ENCODE measurements at places on chromosomes 11 and 22.

- DNase-seq = no peak
Measured at GRCh38 chr22:47180796-47181195, 418.3 kb downstream of the TBC1D22A start.

GRCh38 chr11:87451395-87451794 is 413.7 kb downstream of the TMEM135 start:
- DNase-seq = no peak

GRCh38 chr11:64262271-64263002 is 11.1 kb downstream of the PLCB3 start:
- DNase-seq = no peak

- DNase-seq = no peak
Measured at GRCh38 chr11:14656536-14657457, 13.2 kb downstream of the PDE3B start.

GRCh38 chr22:48654492-48654891 is 1173.2 kb downstream of the BRD1 start:
- DNase-seq = no peak

DNA sequence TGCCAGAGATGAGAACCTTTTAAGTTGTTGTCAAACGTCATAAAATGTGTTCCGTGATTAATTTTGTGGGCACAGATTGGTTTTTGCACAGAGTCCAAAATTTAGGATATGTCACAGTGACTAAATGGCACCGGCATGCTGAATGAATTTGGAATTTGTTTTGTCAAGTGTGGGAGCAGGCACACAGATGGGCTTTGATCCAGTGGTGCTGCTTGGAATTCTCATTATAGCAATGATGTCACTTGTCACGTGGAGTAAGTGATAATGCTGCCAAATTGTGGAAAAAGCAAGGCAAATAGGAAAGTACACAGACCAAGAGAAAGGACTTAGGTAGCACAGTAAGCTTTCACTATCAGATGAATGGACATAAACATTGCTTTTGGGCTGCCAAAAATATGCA is 8.0 kb upstream of the LIN7C start:
- DNase-seq = no peak

DNA sequence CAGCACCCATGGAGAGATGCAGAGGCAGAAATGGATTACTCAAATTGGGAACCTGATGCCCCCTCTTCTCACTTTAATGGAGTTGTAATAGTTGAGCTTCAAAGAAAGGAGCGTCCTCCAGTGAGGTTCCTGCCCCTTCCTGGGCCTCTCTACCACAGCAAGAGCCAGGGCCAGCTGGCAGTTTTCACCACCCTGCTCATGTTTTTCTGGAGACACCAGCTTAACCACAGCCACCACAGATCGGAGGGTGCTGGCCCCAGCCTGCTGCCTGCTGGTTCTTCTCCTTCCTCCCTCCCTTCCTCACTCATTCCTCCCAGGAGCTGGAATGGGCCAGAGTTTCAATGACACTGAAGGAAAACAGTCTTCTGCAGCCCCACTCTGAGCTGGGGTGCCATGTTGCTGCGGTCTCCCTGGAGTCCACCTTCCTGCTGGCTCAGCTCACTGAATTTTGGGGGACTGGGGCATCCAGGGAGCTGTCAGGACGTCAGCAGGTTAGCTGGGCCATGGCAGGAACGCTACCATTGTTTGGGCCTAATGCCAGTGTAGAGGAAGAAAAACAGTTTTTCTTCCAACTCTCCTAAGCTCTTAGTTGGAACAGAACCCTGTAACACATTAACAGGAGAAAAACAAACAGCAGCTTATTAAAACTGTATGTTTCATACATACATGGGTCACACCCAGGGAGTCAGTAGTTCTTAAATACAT is 57.7 kb downstream of the TRAF6 start:
- DNase-seq = no peak

DNA sequence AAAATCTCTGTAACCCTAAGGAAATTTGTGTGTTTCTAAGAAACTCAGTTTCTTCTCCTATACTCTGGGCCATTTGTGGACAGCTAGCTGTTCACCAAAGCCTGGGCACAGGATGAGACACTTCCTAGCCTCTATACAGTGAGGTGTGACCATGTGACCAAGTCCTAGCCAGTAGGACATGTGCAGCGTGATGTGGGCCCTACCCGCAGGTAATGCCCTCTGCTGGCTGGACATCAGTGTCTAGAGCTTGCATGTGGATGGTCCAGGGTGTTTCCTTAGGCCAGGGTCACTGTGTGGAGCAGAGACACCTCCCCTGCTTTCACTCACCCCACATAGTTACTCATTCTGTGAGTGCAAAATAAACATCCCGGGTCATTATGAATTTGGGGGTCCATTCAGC is 100.5 kb downstream of the LARGE1 start:
- no peak for DNase-seq

DNA sequence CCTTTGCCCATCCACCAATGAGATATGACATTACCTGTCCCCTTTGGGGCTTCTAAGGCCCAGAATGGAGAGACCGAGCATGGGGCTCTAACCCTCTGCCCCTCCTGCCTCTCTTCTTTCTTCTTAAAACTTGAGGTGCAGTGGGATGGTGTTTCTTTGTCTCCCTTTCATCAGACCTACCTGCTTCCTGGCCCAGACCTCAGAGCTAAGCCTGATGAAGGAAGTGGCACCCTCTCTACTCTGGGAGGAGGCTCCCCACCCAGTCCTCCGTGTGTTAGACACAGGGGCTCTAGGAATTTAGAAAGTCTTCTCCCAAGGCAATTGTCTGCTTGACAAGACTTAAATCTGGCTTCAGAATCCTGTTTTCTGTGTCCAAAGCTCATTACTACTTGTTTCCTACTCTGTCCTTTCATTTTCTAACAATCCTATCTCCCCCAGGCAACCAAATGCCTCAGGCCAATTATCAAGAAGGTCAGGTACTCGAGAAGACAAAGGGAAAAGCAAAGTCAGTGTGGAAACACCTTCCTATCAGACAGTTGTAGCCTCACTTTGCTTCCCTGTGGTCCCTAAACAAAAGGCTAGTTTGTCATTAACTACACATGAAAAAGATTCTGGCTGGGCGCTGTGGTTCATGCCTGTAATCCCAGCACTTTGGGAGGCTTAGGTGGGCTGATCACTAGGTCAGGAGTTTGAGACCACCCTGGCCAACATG is 20.3 kb upstream of the PARVA start:
- no peak for DNase-seq

DNA sequence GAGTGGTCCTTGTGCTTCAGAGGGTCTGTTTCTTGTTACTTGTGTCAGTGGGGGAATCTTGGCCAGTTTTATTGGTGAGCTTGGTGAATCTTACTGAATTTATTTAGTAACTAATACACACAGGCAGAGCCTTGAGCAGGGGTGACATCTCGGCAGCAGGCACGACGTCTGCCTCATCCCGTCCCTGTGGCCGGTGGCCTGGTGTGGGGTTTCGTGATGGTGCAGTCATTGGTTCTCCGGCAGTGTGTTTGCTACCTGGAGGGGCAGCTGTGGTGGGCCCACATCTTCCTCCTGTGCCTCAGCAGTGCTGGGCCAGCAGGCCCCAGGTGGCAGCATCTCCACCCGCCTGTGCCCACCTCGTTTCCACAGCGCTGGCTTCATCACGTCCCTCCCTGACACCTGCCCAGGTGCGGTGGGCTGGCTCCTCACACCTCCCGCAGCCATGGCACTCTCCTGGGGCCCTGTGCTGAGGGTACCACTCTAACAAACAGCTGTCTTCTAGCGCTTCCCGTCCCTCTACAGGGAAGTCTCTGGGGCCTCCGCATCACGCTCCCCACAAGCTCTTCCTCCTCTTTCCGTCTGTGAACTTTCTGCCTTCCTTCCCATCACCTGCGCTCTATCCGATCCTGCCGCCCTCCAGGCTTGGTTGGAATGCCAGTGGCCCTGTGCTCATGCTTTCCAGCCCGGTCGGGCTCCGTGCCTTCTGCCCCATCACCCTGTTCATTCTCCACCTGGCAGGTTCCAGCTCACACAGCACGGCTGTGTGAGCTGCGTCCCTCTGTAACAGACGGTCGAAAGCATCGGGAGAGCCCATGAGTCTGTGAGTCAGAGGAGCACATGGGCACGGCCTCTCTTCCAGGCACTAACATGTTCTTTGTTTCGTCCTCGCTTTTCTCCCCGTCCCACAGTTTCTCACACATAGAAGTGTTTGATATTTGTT is 203.4 kb downstream of the TBC1D22A start:
- no peak for DNase-seq

DNA sequence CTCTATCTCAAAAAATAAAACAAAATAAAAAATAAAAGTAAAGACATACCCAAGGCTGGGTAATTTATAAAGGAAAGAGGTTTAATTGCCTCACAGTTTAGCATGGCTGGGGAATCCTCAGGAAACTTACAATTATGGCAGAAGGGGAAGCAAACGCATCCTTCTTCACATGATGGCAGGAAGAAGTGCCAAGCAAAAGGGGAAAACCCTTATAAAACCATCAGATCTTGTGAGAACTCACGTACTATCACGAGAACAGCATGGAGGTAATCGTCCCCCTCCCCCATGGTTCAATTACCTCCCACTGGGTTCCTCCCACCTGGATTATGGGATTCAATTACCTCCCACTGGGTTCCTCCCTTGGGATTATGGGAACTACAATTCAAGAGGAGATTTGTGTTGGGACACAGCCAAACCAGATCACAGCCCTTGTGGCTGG is 8.3 kb upstream of the SSTR3 start:
- DNase-seq = no peak

- no peak for DNase-seq
Measured at GRCh38 chr22:11627798-11628650, 3900.0 kb upstream of the OR11H1 start.

DNA sequence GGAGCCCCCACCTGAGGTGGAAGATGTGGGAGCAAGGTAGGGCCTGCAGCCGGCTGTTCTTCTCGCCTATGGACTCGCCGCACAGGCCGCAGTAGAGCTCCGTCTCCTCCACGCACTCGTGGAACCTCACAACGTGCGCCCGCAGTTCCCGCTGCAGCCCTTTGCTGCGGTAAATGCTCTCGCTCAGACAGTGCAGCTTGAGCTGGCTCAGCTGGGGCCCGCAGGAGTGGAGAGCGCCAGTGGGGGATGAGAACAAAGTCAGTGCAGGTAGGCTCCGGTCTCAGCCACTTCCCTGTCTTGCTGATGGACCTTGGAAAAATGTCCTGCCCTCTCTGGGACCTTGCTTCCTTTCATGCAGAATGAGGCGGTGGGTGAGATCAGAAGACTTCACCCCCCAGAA is 10.2 kb downstream of the RAPSN start:
- DNase-seq = no peak

GRCh38 chr11:830295-831117 is 2.2 kb upstream of the CD151 start:
- DNase-seq = no peak

DNA sequence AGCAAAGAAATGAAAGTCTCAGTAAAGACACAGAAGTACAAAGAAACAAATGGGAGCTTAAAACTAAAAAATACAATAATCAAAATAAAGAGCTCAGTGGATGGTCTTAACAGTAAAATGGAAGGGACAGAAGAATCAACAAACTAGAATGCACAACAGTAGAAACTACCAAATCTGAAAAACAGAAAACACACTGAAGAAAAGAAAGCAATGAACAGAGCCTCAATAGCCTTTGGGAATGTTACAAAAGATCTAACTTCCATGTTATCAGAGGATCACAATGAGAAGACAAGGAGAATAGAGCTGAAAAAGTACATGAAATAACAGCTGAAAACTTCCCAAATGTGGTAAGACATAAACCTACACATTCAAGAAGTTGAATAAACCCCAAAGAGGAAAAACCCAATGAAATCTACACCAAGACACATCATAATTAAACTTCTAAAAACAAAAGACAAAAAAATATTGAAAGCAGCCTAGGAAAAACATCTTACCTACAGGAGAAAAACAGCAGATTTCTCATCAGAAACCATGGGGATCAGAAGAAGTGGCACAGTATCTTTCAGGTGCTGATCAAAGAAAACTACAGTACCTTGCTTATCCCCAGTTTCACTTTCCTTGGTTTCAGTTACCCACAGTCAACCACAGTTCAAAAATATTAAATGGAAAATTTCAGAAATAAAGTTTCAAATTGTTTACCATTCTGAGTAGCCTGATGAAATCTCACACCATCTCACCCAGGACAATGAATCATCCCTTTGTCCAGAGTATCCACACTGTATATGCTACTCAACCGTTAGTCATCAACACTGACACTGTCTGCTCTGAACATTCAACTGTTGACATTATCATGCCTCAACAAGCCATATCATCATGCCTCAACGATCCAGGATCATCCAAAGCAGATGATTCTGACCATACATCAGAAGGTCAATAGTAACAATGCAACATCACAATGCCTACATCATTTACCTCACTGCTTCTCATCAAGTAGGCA is 22.2 kb downstream of the RRAS2 start:
- DNase-seq = no peak

DNA sequence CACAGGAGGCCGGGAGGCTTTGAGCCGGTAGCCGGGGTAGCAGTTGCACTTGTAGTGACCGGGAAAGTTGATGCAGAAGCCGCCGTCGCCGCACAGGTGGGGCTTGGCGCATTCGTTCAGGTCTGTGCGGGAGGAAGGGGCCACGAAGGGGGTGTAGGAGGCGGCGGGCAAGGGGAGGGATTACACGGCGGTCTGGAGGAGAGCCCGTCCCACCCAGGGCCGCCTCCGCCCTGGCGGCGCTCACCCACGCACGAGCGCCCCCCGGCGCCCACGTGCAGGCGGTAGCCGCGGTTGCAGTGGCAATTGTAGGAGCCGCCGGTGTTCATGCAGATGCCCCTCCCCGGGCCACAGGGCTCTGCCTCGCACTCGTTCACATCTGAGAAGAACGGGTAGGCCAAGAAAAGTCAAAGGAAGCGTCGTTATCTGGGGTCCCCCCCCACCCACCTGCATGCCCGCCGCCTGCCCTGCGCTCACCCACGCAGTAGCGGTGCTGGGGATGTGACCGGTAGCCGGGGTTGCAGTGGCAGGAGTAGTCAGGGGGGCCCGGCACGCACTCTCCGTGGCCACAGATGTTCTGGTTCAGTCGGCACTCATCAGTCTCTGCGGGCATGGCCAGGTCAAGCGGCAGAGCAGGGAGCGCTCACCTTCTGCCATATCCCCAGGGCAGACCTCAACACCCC is 10.6 kb downstream of the LTBP3 start:
- DNase-seq = no peak

GRCh38 chr11:35337914-35338305 is 81.4 kb downstream of the SLC1A2 start:
- no peak for DNase-seq

Measured in cortex of kidney (tissue), 1 donor.